Daoy (cell line): ENCODE measurements at places on chromosomes 12 and 14. TPM values are rescaled to one million over a fixed set of nuclear protein-coding genes. Genes with fewer than 3 reads are reported as not detected.
A peak's percentile ranks its signal among the peaks of the same experiment; 100 is the strongest.

DNA sequence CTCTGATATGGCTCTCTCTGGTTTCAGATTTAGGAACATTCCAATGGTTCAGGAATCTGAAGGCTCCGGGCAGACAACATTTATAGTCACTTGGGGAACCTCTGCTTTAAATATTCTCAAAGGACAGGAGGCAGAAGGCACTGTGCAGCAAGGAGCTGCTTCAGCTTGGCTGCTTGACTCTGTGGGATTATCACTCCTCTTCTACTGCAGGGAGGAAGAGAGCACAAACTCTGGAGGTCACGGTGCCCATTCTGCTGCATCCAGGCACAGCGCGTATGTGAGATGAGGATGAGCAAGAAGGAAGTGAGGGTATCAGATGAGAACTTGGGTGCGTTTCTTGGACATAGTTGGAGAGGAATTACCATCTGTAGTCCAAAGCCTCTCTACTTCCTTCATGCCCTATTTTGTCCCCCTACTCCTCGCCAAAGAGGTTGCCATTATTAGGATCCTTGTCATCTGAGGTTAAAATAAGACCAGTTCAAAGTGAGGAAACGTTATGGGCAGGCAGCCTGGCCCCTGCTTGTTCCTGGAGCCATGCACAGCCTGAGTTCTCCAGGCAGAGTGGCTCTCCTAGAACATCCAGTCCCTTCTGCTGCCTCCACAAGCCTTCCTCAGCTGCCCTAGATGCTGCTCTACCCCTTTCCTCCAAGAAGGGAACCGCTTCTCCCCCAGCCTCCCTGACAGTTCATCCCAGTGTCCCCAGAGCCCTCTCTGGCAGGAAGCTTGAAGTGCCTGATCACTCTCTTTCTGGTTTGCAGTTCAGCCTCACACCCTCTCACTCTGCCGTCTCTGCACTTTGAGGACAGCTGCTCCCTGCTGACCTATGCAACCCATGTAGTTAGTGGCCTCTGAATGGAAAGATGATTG is 12.5 kb downstream of the FGF6 start:
- DNase-seq: no peak

DNA sequence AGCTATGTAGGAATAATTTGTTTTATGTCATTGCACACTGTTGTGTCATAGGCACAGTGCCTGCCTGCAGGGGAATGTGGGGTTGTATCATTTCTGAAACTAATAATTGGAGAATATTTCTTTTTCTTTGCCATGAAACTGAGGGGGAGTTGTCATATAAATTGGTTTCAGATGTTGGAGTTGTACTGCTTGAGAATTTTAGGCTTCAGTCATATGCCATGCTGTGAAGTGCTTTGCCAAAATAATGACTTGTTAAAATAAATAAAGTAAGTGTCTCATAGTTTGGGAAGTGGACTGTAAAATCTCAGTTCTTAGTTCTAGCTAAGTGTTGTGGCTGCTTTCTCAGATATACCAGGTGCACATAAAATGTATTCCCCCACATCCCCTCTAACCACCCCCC is 116.8 kb downstream of the DAAM1 start:
- peak; percentile 58 for DNase-seq

DNA sequence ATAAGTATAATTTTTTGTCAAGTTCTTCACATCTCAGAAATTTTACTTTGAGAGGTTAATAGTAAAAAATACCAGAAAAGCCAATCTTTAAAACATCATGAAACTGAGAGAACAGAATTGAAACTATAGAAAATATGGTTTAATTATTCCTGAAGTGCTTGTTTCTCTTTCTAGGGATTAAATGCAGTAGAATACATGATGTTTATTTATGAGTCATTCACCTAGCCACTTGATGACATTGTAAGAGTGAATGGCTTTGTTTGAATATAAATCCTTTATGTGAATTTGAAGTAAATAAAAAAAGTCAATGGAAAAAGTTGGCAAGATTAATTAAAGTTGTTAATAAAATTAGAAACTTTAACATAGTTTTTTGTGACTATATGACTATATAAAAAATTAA is 48.4 kb downstream of the KTN1 start:
- DNase-seq: no peak

GRCh38 chr12:69028941-69029729 is 96.2 kb upstream of the CPM start:
- DNase-seq: no peak

The RERG gene
- total RNA-seq: 0.40 TPM in 1 of 2 replicates, not detected in the other

The TAS2R14 gene
- total RNA-seq: 0.15 TPM in 1 of 2 replicates, not detected in the other

The NUAK1 gene
- total RNA-seq: 30.1 and 31.3 TPM in 2 replicates
